H1 (cell line): ENCODE measurements at places on chromosomes 16 and 17. TPM values are rescaled to one million over a fixed set of nuclear protein-coding genes. Genes with fewer than 3 reads are reported as not detected.

MYBBP1A gene
- total RNA-seq, result 151 and 153 TPM in 2 replicates

PLK1 gene
- total RNA-seq, result 135 and 139 TPM in 2 replicates

ACD gene
- 34.8 and 35.8 TPM in 2 replicates for total RNA-seq

NPIPB9 gene
- 0.96 and 2.4 TPM in 2 replicates for total RNA-seq

RNF157 gene
- 13.4 and 14.9 TPM in 2 replicates for total RNA-seq

HOXB3 gene
- not detected in 2 replicates for total RNA-seq

HBZ gene
- total RNA-seq, result not detected in 2 replicates

TBC1D28 gene
- total RNA-seq, result not detected in 2 replicates

YWHAE gene
- 1,186 and 1,198 TPM in 2 replicates for total RNA-seq

TPPP3 gene
- total RNA-seq, result 0.61 and 1.0 TPM in 2 replicates

JPT2 gene
- 197 and 199 TPM in 2 replicates for total RNA-seq

DLX4 gene
- 0.80 and 0.88 TPM in 2 replicates for total RNA-seq

KRT24 gene
- not detected in 2 replicates for total RNA-seq

RAB37 gene
- total RNA-seq, result 5.2 and 5.5 TPM in 2 replicates

SETD6 gene
- 37.0 and 40.5 TPM in 2 replicates for total RNA-seq
